NCI-H446 (cell line): ENCODE measurements at places on chromosomes 1 and 21.

DNA sequence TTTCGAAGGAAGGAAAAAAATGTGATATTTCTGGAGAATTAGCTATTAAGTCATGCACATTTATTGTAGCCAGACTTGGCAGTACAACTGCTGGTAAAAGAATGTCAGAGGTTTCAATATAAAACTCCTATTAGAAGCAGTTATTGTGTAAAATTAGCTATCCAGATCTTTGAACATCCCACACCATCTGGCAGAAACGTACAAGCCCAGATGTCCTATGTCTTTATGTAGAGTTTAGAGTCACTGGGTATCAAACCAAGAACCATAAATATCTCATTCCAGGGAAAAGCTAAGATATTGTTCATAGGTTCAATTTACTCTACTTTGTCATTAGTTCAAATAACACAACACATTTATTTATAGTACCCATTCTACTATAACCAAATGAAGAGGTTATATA lies 31.4 kb downstream of the OLFM3 start:
- peak; percentile 85 for DNase-seq

DNA sequence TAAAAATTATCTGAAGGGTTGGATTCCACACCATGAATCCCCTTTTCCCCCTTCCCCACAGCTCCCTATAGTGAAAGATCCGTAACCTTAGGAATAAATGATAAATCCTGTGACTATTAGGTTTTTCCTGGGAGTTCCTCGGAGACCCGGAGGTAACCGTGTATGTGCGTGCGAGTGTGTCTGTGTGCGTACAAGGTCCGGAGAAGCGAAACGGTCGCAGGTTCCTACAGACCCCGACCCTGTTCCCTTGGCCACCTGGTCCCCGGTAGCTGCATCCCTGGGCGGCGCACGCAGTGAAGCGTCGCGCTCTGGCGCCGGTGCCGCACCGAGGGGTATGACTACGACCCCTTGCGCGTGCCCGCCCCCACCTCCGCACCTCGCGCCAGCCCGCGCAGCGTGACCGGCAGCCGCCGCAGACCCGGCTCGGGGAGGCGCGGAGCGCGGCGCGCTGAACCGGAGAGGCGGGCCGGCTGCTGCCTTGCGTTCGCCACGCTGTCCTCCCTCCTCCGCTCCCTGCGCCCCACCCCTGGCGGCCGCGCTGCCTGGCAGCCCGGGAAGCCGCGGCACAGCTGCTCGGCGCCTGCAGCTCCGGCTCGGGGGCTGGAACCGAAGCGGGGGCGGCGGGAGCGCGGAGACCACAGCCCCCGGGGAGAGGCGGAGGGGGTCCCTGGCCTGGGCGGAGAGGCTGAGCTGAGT lies at the start of gene AK5:
Gene AK5, plus strand, starts transcription at position 529 of the 696 bp plus-strand sequence. CDS start 295 bp downstream, outside the sequence.
- DNase-seq, result peak; percentile 60

GRCh38 chr1:53549781-53550180 lies 90.6 kb downstream of the DMRTB1 start:
- DNase-seq, result no peak

GRCh38 chr1:90400131-90400530 lies 317.0 kb downstream of the BARHL2 start:
- DNase-seq, result no peak

DNA sequence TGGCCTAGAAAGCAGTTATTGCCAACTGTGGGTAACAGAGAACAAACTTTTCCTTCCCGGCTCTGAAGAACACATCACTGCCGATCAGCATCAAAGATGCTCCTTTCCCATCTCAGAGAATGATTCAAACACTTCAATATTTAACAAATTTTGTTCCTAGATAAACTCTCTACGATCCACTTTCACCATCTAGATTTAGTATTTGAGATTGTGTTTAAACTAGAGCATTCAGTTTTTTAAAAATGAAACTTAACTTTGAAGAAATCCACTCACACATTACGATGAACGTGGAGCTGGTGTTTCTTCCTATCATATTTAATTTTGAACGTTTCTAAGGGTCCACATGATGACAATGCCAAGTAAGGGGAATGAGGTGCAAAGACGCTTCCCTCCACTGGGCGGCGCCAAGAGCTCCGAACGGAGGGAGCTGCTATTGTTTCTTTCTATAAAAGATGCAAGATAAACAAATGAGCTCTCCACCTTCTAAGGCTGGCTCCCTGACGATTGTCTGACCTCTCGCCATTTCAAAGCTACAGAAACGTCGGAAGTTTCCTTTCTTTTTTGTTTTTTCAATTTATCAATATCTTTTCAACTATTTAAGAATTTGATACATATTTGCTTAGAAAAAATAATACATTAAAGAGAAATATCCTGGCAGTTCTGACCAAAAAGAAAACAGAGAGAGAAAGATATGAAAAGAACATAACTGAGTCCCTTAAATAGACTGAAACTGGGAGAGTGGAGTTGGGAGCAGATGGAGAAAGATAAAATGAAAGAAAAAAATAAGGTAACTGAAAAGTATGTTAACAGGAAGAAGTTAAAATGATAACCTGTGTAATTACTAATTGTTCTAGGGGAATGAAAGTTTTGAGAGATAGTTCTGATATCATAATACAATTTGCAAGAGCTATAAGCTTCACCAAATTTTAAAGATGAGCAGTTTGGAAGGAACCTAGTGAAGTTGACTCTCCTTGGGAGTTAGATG lies 4.4 kb upstream of the BARHL2 start:
- peak; percentile 84 for DNase-seq

- no peak for DNase-seq
Measured at GRCh38 chr1:111442457-111442856, 6.6 kb downstream of the WDR77 start.

DNA sequence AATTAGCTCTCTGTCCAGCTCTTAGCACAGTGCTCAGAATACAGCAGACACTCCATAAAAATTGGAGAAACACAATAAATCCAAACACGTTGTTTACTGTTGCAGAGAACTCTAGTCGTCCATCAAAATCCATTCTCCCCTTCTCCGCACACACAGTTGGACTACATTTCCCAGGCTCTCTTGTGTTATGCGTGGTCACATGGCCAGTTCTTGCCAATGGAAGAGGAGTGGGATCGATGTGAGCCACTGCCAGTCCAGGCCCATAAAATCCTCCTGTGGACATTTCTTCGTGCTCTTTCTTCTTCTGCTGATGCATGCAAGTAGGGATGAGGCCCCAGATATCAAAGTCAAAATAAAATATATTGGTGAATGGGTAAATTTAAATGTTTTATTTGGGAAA lies 114.3 kb upstream of the FMN2 start:
- peak; percentile 7 for DNase-seq

GRCh38 chr1:226871636-226872327 lies 1.4 kb downstream of the PSEN2 start:
- no peak for DNase-seq

GRCh38 chr1:71240656-71241055 lies 159.8 kb upstream of the ZRANB2 start:
- no peak for DNase-seq

GRCh38 chr21:43911015-43911934 lies 46.3 kb downstream of the AGPAT3 start:
- DNase-seq, result no peak

DNA sequence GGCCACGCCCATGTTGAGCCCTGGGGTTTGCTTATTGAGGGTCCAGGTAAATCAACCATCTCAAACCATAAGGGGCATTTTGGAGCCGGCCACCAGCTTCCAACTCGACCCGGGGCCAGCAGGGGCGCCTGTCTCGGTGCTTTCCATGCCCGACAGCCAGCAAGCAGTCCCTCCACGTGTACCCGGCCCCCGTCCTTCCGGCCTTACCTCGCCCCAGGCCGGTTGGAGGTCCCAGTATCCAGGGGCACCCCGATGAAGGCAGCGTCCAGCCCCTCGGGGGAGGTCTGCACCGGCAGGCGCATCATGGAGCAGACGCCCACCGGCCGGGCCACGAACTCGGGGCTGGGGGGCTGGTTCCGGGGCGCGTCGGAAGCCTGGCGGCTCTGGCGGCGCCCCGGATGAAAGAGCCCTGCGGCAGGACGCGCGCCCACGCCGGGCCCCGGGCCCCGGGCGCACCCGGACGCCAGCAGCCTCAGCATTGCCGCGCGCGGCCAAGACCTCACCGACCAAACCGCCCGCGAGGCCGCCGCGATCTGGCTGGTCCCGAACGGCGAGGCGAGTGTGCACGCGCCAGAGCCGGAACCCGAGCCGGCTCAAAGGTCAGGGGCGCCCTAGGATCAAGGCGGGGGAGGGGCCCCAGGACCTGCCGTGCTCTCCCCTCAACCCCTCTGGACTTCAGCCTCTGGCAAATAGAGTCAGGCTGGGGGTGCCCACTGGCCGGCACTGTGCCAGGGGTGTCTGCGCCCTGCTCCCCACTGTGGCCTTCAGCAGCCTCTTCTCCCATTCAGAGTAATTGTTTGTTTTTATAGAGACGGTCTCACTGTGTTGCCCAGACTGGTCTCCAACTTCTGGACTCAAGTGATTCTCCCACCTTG lies at the start of gene AGMAT:
Gene AGMAT, minus strand, starts transcription at position 563 of the 875 bp plus-strand sequence. Its CDS starts 84 bp downstream, at position 479.
- no peak for DNase-seq

DNA sequence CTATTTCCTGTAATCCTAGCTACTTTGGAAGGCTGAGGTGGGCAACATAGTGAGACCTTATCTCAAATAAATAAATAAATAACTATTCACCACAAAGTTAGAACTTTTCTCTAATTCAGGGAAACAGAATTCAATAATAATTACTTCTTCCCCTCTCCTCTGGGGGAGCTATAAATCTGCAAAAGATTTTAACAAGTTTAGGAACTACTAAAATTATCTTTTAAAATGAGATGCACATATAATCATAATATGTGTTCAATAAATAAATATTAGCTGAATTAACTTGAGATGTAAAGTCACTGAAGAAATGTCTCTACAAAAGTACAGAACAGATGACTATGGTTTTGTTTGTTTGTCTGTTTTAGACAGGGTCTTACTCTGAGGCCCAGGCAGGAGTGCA lies 14.1 kb downstream of the WDR47 start:
- DNase-seq, result no peak

DNA sequence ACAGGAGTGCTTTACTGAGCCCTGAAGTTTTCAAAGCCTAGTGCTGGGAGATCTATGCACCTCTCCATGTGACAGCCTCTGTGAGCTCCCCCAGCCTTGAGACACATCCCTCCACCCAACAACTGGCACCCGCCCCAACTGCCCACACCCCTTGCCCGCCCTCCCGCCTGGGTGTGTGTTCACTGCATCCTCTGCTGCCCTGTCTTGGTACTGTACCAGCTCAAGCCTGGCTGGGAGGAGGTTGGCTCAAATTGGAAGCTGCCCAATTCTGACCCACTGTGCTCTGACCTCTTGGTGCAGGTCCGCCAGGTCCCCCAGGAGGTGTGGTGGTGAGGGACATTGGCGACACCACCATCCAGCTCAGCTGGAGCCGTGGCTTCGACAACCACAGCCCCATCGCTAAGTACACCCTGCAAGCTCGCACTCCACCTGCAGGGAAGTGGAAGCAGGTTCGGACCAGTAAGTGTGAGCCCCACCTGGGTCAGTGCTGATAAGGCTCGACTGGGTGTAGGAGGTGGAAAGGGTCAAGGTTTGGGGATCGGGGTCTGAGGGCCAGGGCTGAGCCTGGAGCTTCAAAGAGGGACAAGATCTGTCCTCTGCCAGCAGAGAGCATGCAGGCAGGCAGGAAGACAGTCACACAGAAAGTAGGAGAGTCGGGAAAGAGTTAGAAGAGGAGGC lies 18.0 kb downstream of the TMEM81 start:
- DNase-seq, result no peak

DNA sequence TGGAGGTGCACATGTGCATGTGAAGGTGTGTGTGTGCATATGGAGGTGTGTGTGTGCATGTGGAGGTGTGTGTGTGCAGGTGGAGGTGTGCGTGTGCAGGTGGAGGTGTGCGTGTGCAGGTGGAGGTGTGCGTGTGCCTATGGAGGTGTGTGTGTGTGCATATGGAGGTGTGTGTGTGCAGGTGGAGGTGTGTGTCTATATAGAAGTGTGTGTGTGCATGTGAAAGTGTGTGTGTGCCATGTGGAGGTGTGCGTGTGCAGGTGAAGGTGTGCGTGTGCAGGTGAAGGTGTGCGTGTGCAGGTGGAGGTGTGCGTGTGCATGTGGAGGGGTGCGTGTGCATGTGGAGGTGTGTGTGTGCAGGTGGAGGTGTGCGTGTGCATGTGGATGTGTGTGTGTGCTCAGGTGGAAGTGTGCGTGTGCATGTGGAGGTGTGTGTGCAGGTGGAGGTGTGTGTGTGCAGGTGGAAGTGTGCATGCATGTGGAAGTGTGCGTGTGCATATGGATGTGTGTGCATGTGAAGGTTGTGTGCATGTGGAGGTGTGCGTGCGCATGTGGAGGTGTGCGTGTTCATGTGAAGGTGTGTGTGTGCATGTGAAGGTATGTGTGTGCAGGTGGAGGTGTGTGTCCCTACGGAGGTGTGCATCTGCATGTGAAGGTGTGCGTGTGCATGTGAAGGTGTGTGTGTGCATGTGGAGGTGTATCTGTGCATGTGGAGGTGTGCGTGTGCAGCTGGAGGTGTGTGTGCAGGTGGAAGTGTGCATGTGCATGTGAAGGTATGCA lies 13.5 kb downstream of the C1orf74 start:
- DNase-seq, result no peak

DNA sequence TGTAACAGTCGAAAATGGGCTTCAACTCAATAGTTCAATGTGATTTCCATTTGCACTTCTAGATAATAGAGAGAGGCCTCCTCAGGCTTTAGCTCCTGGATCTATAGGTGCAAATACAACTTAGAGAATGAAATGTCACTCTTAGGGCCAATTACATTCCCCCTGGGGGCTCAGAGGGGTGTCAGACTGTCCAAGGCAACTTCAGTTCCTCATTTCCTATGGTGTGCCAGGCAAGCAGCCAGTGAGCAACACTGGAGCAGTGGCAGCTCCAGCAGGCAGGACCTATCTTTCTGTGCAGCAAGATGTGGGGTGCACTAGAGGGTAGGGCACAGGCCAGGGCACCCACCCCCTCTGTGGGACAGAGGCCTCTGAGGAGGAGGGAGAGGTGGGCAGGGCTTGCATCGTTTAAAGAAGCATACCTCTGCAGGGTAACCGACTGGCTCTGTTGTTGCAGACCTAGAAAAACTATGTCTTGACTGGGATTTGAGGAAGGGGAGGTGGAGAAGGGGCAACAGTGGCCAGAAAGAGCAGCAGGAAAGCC lies 97.3 kb downstream of the SUSD4 start:
- no peak for DNase-seq

DNA sequence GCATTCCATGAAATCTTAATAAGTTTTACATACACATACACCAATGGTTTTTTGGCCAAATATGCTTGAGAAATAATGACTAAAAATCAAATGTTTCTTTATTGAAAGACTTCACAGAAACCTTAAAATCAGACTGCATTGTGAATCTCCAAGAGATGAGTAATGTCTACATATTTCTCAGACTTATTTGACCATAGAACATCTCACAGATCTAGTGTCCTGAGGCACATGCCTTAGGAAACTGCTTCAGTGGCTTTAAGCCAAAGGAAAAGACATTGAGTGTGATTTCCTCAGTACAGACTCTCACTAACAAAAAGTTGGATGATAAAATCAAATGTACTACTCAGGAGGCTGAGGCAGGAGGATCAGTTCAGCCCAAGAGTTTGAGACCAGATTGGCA lies 6.2 kb upstream of the C1orf105 start:
- no peak for DNase-seq

- no peak for DNase-seq
Measured at GRCh38 chr1:182303778-182304177, 87.8 kb downstream of the GLUL start.

GRCh38 chr1:248739572-248740205 lies 15.9 kb downstream of the LYPD8 start:
- no peak for DNase-seq
